Neuronal stem cell (in vitro differentiated cells): ENCODE measurements at places on chromosomes 7 and 10.

DNA sequence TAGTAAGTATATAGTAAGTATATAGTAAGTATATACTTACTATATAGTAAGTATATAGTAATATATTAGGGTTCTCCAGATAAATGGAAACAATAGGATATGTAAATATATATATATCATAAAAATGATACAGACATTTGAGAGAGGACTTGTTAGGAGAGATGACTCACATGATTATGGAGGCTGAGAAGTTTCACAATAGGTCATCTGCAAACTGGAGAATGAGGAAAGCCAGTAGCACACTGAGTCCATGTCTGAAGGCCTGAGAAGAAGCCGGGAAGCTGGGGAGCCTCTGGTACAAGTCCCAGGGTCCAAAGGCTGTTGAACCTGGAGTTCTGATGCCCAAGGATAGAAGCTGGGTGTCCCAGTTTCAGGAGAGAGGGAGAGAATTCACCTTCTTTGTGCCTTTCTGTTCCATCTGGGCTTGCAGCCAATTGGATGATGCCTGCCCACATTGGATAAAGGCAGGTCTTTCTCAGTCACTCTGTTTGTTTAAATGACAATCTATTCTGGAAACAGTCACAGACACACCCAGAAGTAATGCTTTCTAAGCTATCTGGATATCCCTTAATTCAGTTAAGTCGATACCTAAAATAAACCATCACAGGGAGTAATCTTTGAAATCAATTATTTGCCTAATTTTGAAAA, 205.5 kb upstream of the CDC14C start:
- DNase-seq = no peak

GRCh38 chr10:104456802-104457542, 103.3 kb downstream of the CFAP58 start:
- no peak for DNase-seq

GRCh38 chr10:34766266-34766600, 48.9 kb downstream of the PARD3 start:
- DNase-seq = no peak

DNA sequence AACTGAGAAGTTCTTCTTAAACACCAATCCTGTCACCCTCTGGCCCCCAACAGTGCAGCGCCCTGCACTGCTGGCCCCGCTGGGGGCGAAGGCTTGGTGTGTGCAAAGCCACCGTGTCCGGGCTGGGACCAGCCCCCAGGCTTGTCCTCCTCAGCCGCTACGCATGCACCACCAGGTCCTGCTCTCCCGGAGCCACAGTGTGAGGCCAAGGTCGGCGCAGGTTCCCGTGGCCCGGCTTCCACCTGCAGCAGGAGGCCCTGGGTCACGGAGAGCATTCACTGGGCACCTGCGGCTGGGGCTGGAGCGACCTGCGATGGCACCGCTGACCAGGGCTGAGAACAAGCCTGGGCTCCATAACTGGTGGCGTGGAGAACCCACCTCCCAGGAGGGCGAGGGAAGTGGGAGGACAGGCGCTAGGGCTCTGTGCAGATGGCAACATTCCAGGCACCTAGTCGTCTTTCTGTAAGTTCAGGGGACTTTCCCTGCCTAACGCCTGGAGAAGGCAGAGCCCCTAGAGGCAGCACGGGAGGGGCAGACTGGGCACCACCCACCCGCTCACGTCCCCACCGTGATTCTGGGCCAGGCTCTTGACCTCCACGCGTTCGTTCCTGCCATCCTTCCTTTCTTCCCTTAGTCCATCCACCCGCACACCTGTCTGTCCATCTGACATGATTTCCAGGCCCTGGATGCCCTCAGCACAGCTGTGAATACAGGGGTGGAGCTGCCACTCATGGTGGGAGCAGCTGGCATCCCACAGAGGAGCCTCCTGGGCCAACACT, 271.6 kb downstream of the ELFN1 start:
- DNase-seq = no peak

- DNase-seq = no peak
Measured at GRCh38 chr10:35341521-35341920, 5.2 kb downstream of the CCNY start.
